ENCODE measurements at places on chromosomes 4 and X.

GRCh38 chr4:153705743-153706468 lies 21.8 kb downstream of the TLR2 start:
- no peak for DNase-seq

- DNase-seq, result no peak
Observed at GRCh38 chrX:48474127-48474526, 1.9 kb upstream of the FTSJ1 start.

GRCh38 chr4:48141048-48141447 lies 7.0 kb upstream of the TXK start:
- peak; percentile 9 for DNase-seq

DNA sequence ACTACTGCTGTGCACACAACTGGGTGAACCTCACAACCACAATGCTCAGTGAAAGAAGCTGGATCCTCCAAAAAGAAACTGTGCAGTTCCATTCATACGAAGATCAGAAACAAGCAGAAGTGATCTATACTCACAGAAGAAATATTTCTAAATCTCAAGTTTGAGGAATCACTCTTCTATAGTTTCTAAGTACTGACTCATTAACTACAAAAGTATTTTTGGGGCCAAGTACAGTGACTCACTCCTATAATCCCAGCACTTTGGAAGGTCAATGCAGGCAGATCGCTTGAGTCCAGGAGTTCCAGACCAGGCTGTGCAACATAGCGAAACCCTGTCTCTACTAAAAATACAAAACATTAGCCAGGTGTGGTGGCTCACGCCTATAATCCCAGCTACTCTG lies 51.3 kb upstream of the RELL1 start:
- DNase-seq, result no peak

DNA sequence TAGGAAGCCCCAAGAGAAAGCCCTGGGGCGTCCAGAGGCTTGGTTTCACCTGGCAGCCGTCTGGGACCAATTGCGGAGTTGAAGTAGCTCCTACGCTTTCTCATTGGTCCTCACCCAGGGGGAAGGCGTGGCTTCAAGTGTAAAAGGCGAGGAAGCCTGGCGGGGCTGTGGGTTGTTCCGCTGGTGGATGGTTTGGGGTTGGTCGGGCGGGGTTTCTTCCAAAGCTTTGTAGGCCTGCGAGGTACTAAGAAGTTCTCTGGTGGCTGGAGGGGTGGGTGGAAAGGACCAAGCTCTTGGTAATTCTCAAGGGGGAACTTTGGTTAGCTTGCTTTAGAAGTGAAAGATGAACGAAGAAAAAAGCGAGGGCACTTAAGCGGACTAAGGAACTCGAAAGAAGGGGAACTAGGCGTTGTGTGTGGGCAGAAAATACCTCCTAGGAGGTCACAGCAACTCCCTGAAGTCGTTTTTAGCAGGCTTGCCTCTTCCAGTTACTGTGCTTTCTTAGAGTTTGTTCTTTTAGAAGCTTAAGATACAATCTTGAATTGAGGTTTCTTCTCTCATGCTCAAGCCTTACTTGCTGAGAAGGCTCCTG lies 36.6 kb downstream of the CCNG2 start:
- no peak for DNase-seq

DNA sequence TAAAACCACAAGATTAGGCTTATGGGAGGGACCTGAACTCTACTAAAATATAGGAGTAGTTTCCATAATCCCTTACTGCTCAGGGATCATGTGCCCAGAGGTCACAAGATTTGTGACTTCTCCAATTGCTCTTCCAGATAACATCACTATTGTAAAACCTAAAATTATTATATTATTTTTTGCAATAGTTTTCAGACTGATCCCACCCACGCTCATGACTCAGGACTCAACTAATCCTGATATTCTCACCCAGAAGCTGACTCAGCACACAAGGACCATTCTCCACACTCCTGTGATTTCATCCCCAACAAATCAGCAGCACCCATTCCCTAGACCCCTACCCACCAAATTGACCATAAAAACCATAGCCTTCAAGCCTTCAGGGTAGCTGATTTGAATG lies 24.0 kb upstream of the RPL34 start:
- no peak for DNase-seq

- DNase-seq, result no peak
Observed at GRCh38 chrX:23727206-23727605, 15.9 kb downstream of the ACOT9 start.

DNA sequence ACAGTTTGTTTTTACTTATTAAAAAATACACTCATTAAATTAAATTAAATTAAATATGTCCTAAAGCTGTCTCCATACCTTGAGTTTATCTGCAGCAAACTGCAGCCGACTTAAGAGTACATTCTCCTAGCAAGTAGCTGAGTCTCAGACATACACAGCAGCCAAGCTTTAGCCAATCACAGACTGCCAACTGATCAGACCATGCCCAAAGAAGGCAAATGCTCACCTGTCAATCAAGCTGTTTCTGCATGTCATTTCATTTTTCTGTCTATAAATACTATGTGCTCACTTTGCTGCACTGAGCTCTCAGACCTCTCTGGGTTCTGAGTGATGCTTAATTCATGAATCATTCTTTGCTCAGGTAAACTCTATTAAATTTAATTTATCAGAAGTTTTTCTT lies 280.9 kb upstream of the EPHA5 start:
- DNase-seq, result no peak

GRCh38 chr4:122602277-122603142 lies 18.4 kb downstream of the IL21 start:
- DNase-seq, result no peak

DNA sequence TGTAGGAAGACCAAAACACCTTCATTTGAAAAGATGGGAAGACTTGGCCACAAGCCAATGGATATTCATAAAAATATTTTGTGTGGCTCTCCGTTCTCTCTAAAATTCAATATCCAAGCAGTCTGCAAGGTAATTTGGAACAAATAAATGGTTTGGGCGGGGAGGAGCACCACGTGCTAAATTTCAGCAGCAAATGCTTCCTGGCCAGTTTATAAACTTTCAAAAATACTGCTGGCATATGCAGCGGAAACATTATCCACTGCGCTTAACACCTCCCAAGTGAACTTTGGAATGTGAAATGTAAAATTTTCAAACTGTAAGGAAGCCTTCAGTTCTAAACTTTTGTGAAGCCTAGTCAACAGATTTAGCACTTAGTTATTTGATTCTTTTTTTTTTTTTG lies 191.0 kb downstream of the NSUN7 start:
- no peak for DNase-seq

- no peak for DNase-seq
Observed at GRCh38 chr4:56424697-56425514, 10.5 kb downstream of the PPAT start.

GRCh38 chr4:45741897-45742296 lies 382.0 kb downstream of the GABRG1 start:
- no peak for DNase-seq

- no peak for DNase-seq
Observed at GRCh38 chr4:110867251-110867960, 244.5 kb upstream of the PITX2 start.

GRCh38 chr4:110058677-110059076 lies 139.7 kb downstream of the ELOVL6 start:
- no peak for DNase-seq

- no peak for DNase-seq
Observed at GRCh38 chrX:20715176-20715575, 448.5 kb upstream of the RPS6KA3 start.

DNA sequence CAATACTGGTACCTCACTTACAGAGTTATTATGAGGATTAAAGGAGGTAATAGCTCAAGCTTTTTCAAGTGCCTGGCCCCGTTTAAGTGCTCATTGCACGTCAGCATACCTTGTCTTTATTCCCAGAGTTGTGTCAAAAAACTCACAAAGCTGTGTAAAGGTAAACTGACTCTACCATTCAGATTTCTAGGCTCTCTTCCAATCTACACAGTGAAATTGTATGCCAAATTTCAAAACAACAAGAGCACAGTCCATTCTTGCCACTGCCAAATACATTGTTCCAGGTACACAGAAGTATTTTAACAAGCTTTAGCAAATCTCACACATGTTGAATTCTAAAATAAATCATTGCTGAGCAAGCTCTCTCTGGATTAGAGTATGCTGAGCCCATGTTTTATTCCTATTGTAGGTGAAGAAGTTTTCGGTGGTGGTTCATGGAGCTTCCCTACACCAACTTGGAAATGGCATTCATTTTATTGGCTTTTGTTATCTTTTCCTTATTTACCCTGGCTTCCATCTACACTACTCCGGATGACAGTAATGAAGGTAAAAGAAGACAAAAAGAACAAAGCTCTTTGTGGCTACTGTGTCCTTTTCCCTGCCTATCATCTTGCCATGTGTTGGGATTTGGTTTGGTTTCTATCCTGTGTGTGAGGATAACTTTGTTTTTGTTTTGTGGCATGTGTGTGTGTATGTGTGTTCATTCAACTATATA lies 16.2 kb downstream of the SMIM31 start:
- DNase-seq, result no peak

GRCh38 chrX:129754056-129755024 lies 15.6 kb downstream of the XPNPEP2 start:
- DNase-seq, result no peak

DNA sequence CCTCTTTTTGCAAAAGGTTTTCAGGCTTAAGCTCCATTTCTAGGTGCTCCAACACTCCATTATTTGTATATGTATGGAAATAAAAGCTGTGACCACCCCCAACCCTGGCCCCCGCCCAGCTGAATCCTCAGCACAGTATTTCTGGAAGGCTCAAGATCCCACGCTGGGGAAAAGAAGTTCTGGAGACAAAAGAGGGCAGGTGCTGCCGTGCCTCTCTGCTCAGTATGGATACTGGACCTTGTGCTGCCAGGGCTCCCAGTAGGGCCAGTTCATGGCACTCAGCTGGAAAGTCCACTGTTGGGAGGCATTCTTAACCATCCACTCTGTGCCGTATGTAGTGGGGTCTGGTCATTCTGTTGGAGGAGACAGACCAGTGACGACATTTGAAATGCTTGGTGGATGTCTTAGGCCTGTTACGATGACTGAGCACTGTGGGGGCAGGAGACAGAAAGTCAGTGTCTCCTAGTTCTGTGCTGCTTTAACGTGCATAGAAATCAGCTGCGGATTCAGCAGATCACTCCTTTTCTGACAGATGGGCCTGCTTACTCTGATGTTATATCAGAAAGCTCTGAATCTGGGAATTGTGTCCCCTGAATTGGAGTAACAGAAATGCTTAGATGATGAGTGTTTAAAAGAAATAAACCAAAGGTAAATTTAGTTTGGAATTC lies 48.4 kb upstream of the MSANTD1 start:
- DNase-seq, result no peak

GRCh38 chrX:46576458-46576857 lies 2.9 kb downstream of the CHST7 start:
- no peak for DNase-seq

GRCh38 chr4:79907001-79907400 lies 166.0 kb downstream of the ANTXR2 start:
- no peak for DNase-seq

DNA sequence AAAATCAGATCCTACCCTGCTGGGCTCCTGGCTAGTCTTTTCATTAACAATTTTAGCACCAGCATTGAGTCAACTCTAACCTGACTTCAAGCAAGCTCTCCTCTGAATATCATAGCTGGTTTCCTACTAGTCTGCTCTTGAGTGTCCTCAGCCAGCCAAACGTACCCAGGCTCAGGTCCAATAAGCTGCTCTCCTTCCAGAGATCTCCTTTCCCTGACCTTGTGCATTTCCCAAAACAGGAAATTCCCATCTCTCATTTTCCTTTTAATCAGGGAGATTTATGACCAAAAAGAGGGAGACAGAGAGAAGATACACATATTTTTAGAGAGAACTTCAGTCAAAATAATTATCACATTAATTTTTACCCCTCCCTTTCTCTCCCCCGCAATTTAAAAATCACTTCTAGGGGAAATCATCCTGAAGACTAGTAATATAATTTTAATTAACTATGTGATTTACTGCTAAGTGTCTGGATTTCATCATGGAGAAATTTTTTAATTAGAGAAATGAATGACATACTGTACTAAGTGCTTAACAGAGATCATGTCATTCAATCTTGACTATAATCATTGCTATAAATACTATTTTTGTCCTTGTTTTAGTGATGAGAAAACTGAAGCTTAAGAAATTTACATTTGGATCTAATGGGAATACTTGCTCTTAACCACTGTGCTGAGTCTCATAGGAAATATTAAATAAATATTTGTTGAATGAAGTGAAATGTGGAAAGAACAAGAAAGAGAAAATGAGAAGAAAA lies 421.7 kb upstream of the INTU start:
- no peak for DNase-seq

DNA sequence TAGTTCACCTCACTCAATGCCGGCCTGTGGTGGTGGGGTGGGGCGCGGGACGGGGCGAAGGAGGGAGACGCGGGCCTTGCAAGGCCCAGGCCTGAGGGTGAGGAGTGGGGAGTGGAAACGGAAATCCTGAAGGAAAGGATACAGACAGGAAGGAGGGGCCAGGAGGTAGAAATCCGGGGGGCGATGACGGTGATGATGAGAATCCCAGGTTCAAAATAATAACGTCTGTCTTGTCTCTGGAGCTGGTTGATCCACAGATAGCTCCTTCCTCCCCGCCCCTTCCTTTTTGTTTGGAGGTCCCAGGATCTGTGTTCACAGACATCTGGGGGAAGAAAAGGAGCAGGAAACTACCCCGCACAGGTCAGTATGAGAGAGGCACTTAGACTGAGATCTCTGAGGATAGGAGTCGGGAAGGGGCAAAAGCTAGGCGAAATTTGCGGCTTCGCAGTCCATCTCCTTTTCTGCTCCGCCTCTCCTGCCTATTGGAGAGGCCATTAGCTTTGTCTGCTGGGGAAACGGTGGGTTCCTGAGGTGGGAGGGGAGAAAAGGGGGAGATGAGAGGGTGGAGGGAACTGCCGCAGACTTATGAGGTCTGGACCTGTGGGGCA lies 746 bp downstream of the TCEAL7 start:
- DNase-seq, result no peak

GRCh38 chr4:5079581-5079980 lies 28.3 kb downstream of the STK32B start:
- DNase-seq, result no peak

Data from non-pigmented ciliary epithelial cell (primary cell).